ENCODE measurements at places on chromosomes 7 and 10.
A peak's percentile ranks its signal among the peaks of the same experiment; 100 is the strongest.

- no peak for DNase-seq
Observed at GRCh38 chr10:120841522-120842189, 9.5 kb upstream of the WDR11 start.

DNA sequence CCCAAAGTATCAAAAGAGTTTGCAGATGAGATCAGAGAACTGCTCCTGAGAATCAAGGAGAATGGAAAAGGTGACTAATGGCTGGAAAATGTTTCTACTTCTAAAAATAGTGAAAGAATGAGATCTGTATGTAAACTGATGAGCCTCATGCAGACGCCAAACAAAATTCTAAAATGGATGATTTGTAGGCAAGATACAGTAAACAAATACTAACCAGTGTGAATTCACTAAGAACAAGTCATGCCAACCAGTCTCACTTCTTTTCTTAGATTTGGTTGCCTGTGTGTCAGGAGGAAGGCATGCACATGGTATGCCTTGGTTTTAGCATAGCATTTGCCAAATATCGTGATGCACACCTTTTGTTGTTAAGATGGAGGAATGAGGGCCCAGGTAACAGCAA, 94.9 kb upstream of the PIK3CG start:
- no peak for DNase-seq

DNA sequence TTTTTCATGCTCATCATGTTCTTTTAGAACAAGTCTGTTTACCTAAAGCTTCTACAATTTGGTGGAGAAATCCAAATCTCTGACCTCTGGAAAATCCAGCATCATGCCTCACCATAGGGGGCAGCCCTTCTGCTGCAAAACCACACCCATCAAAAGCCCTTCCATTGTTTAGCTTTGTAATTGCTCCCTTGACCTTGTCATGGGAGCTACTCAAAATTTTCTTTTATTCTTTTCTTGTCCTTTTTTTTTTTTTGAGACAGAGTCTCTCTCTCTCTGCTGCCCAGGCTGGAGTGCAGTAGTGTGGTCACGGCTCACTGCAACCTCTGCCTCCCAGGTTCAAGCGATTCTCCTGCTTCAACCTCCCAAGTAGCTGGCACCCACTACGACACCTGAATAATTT, 234.4 kb downstream of the NEBL start:
- DNase-seq, result no peak

DNA sequence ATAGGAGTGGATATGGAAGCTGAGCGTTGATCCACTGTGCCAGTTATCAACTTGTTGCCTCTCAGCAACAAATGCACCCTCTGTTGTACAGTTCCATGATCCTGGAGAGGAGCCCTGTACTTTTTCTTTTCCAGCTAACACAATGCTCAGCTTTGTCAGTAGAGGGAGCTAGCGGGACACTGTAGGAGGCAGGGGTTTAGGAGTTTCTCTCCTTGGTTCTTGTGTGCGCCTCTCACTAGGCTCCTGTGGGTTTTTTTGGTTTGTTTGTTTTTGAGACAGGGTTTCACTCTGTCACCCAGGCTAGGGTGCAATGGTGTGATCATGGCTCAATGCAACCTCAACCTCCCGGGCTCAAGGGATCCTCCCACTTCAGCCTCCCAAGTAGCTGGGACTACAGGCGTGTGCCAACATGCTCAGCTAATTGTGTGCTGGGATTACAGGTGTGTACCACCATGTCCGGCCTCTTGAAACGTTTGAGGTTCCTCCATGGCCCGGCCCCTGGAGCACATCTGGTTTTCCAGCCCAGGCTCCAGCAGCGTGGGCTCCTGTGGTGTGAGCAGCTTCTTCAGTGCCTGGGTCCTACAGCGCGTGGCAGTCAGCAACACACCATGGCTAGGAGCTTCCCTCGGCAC, 12.0 kb upstream of the MARVELD1 start:
- DNase-seq, result peak; percentile 63

Data from left renal cortex interstitium (tissue), 4 donors.